ENCODE measurements at places on chromosomes 13 and 19. TPM values are rescaled to one million over a fixed set of nuclear protein-coding genes. Genes with fewer than 3 reads are reported as not detected.

Gene RFPL4A
- total RNA-seq, result not detected

Gene COX7A1
- total RNA-seq, result 36.7 TPM

Gene ATP8A2
- total RNA-seq, result 0.25 TPM

Gene VSIG10L
- 0.21 TPM for total RNA-seq

Gene DOHH
- total RNA-seq, result 9.0 TPM

Gene TTC9B
- not detected for total RNA-seq

Gene ZNF835
- total RNA-seq, result 6.8 TPM

Gene LYPD5
- 1.6 TPM for total RNA-seq

Gene ARID3A
- total RNA-seq, result 7.7 TPM

Gene LYL1
- total RNA-seq, result 7.2 TPM

Gene POSTN
- 9.6 TPM for total RNA-seq

DNA sequence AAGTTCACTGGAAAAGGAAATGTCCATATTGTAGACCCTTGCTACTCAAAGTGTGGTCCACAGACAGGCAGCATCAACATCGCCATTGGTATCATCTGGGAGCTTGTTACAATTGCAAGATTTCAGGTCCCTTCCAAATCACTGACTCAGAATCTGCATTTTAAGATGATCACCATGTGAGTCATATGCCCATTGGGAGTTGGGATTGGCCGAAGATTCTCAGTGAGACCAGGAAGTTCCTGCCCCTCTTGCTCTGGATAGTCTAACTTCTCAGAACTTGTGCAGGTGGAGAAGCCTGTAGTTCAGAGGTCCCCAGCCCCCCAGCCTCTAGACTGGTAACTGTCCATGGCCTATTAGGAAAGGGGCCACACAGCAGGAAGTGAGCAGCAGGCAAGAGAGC lies 48.9 kb upstream of the URAD start:
- DNase-seq, result no peak

DNA sequence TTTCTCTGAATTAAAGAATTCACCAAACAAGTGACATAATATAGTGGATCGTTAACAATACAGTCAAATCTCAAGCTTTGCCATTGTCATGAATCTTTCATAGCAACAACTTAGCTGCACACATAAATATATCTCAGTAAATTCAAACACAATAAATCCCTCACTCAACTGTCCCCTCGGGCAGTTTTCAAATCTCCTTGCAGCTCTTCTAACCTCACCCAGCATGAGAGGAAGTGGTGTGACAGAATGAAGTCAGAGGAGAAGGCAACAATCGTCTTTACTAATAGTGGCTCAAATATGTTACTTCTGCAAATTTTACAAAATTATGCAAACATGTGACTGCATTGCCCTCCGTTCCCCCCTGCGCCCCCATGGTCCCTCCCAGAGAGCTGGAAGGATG lies 148.2 kb downstream of the RAP2A start:
- DNase-seq, result no peak

GRCh38 chr19:542173-542866 lies 1.5 kb upstream of the GZMM start:
- no peak for DNase-seq

DNA sequence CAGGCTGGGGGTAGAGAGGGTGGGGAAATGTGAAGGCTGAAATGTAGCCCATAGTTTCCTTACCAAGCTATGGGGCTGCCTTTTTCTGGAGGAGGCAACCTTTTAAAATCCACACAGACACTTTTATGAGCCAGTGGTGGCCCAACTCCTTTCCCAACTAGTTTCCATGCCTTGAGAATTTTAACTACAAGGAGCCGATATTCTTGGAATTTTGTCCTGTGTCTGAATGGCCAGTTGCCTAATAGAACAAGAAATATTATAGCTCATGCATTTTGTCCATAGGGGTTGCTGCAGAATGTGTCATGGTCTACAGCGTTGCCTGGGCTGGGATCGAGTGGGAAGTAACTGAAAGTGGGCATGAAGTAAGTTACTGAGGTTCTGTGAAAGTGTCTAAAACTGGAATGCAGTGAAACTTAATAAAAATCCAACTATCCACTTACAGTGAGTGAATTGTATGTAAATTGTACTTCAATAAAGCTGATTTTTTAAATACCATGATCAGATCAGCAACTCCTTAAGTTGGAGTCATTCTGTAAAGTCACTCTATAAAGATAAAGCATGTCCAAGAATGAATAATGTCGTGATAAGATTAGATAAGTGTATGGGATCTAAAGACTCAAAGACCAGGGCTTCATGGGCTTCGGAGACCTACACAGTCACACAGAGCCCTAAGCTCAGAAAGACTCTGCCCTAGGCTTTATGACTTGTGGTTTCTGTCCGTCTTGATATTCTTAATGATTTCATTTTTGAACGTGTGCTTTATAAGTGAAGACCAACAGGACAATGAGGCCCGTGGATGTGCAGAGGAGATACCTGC lies 122.6 kb upstream of the FNDC3A start:
- no peak for DNase-seq

GRCh38 chr13:30608364-30608763 lies 9.4 kb upstream of the USPL1 start:
- no peak for DNase-seq

GRCh38 chr13:25214491-25215252 lies 42.6 kb upstream of the AMER2 start:
- no peak for DNase-seq

DNA sequence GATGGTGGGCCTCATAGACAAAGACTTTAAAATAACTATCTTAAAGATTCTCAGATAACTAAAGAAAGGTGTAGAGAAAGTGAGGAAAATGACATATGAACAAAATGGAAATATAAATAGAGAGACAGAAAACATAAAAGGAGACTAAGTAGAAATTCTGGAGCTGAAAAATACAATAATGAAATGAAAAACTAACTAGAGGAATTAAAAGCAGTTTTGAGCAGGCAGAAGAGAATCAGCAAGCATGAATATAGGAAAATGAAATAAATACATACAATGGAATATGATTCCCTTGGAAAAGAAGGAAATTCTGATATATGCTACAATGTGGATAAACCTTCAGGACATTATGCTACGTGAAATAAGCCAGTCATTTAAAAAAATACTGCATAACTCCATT lies 3.9 kb downstream of the EEF1AKMT1 start:
- no peak for DNase-seq

- DNase-seq, result no peak
Observed at GRCh38 chr19:19211499-19212420, at the start of gene NCAN. TSS of gene NCAN (plus strand) at chr19:19211958. CDS start at chr19:19216954, 4,996 bp downstream.

GRCh38 chr19:46598372-46598917 lies 2.7 kb upstream of the CALM3 start:
- DNase-seq, result no peak

- no peak for DNase-seq
Observed at GRCh38 chr13:101555610-101556009, 103.1 kb downstream of the ITGBL1 start.

- DNase-seq, result no peak
Observed at GRCh38 chr13:52786766-52787165, 47.1 kb upstream of the CNMD start.

GRCh38 chr13:101210774-101211173 lies 205.5 kb downstream of the NALCN start:
- no peak for DNase-seq

DNA sequence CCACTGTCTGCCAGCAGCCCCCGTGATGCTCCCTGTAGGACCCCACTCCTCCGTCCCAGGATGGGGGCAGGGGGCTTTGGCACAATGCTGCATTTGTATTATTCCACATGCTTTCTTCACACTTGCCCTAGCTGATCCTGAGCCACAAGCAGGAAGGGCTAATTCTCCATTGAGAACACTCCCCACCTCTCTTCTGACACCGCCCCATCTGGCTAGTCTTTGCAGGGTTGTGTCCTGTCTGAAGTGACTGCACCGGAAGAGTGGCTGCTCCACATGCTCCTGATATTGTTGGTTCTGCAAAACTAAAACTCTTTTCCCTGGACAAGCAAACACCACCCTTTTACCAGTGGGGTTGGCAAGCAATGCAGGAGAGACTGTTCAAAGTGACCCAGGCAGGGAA lies 18.0 kb downstream of the ZNF574 start:
- no peak for DNase-seq

DNA sequence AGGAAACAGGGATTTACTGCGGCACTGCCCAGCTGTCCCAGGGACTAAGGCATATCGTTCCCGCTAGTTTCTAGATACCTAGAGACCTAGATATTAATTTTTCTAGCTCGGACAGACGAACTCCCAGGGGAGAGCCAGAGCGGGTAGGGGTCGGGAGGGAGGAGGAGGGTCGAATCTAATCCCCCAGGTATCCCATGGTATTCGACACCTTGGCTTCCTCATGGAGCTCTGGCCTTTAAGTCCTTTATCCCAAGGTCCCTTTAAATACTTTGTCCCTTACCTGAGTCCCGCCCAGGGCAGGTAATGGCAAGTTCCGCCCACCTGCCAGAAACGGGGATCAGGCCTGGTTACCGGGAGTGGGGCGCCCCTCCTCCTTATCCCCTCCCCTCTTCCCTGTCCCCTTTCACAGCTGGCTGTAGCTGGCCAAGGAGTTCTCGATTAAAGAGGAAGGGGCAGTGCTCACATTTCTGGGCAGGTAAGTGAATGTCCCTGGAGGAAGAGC lies at the start of gene PRRG2:
Gene PRRG2, plus strand, starts transcription at position 310 of the 502 bp plus-strand sequence. CDS start 1,904 bp downstream, outside the sequence.
- DNase-seq, result peak; percentile 73

DNA sequence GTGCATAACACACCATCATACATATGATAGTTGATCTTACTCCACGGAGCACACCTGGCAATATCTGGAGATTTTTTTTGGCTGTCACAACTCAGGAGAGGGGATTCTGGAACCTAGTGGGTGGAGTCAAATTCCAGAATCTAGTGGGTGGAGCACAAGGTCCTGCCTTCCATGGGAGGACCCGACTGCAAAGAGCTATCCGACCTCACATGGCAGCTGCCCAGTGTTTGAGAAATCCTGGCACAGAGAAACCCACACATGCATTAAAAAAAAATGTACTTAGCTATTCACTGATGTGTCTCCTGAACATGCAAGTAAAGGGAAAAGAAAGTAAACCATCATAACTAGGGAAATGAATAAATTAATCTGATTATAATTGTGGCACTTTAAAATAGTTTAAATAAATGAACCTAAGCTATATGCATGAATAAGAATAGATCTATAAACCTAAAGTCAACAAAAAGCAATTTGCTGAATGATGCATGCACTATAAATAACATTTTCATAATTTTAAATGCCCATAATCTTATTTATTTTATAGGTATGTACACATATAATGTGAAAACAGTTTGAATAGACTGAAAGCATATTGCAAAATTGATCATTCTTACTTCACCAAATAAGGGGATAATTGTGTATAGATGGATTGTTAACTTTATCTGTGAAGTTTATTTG lies 300.3 kb downstream of the MYO16 start:
- DNase-seq, result no peak

- peak; percentile 57 for DNase-seq
Observed at GRCh38 chr13:32261567-32261966, 53.6 kb downstream of the ZAR1L start.

GRCh38 chr13:60716313-60716712 lies 319.3 kb downstream of the TDRD3 start:
- DNase-seq, result no peak

- peak; percentile 50 for DNase-seq
Observed at GRCh38 chr13:30805603-30806011, 70.3 kb downstream of the ALOX5AP start.

GRCh38 chr13:110138700-110139036 lies 168.3 kb downstream of the COL4A1 start:
- no peak for DNase-seq

GRCh38 chr13:40074338-40074737 lies 418.9 kb downstream of the COG6 start:
- no peak for DNase-seq

GRCh38 chr13:107545946-107546502 lies 669.3 kb downstream of the LIG4 start:
- DNase-seq, result peak; percentile 65

- no peak for DNase-seq
Observed at GRCh38 chr13:50644081-50644871, 199.2 kb downstream of the DLEU7 start.

- DNase-seq, result no peak
Observed at GRCh38 chr19:50725218-50725910, 2.2 kb downstream of the CLEC11A start.

All from thyroid gland (tissue), 4 donors.